ENCODE measurements at places on chromosomes 3 and 15.

DNA sequence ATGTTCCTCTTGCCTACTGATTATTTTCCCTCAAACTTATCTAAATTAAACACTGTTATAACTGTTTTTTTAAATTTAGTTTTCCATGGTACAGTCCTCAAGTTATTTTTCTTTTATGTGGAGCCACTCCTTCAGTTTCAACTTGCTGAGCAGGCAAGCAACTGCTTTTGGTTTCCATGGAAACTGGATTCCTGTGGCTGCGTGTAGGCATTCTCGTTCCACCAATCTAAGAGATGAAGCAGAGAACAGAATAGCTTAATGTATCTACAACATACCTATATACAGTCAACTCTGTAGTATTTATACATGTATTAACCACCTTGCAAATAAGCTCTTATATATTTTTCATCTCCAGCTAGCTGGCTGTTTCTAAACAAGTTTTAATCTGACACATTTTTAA, 25.8 kb upstream of the ANXA2 start:
- DNase-seq: no peak

DNA sequence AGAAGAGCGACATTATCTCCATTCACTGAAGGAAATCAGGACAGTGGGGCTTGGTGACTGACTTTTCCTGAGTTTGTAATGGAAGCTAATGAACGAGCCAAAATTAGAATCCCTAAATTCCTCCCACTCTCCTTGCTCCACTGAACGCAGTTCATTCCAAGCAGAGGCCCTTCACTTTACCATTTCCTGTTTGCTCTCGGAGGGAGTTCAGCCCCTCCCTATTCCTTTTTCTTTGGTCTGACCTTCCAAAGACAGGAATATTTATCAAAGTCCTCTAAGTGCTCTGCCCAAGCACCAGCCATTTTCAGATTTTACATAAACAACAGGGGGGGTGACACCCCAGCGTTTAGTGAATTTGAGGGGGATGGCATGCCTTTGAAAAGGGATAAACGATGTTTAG, 24.0 kb upstream of the PTPRG start:
- DNase-seq: no peak

DNA sequence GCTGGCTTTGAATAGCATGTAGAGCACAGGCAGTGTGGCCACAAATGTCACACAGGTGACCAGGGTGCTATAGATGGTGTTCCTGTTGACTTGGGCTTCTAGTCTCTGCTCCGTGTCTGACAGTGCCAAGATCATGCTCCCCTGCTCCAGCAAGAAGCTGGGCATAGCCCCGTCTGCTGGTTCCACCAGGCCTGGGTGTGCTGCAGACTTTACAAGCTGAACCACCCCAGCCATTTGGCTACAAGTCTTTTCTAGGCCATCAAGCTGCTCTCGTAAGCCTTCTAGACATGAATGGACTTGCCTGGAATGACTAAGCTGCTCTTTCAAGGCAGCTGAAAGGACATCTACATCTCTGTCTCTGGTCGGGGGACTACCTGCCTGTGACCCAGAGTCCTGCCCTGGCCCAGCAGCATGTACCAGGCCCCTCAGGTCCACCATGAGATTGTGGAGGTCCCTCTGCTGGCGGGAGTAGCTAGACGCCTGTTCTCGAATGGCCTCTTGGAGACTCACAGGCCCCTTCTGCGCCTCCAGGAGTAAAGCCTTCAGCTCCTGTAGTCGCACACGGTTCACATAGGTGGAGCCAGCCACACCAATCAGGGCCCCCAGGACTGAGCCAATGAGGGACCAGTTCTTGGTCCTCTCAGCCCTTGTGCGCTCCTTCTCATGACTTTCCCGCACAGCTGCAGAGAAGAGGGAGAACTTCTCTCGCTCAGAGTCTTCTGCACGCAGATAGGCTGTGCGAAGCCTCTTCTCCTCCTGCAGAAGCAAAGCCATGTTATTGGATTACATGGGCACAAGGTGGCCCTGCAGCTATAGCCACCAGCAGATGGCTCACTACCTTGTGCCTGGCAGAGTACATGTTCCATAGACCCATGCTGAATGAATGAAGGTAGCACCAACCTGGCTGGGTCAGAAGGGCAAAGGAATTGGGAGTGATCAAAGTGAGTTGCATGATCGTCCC, 2.8 kb upstream of the PLXNB1 start:
- DNase-seq: no peak

DNA sequence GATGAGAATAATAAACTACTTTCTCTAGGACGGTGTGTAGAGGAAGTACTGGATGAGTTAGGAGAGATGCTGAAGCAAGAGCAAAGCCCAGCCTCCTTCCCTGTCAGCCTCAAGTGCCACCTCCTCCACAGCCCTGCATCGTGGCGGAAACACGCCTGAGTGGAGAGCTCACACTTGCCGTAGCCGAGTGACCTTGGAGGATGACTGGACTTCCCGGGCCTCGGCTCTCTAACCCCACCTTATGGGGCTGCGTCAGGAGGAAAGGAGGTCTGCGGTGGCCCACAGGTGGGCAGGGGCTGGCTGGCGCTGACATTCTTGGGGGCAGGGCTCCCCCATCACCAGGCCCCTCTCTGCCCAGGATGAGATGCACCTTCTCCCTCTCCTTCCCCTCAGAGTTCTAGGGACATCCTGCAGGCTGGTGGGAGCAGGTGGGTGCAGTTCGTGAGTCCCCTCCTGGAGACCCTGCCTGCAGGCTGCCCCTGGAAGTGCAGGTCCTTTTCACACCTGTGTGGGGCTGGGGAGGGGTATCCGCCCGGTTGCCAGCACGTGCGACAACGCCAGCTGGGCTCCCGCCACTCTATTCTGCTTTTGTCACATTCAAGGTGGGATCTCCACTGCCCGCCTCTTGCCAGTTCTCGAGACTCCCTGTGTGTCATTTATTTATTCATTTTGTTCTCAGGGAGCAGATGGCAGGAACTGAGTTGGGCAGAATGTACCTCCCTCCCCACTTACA, 175.2 kb downstream of the MEGF11 start:
- no peak for DNase-seq

DNA sequence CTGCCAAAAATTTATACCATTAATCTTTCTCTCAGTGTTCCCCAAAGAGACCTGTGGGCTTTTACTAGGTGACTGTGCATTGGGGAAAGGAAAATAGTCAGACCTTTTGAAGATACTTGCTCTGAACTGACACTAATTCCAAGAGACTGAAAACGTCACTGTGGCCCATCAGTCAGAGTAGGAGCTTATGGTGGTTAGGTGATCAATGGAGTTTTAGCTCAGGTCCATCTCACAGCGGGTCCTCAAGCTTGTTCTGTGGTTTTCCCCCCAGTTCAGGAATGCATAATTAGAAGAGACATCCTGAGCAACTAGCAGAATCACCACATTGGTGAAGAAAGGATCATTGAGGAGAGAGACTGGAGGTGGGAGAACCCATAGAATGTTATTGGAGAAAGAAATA, 134.7 kb downstream of the SV2B start:
- no peak for DNase-seq
